ENCODE measurements at places on chromosomes 11 and 22. TPM values are rescaled to one million over a fixed set of nuclear protein-coding genes. Genes with fewer than 3 reads are reported as not detected.

GAL gene
- 0.52 TPM for total RNA-seq

LRP4 gene
- total RNA-seq, result 9.1 TPM

THAP12 gene
- total RNA-seq, result 37.7 TPM

FOLR2 gene
- 16.2 TPM for total RNA-seq

P2RY2 gene
- 3.1 TPM for total RNA-seq

ADM gene
- total RNA-seq, result 52.2 TPM

NRIP3 gene
- 3.1 TPM for total RNA-seq

SLC35F2 gene
- 7.4 TPM for total RNA-seq

SLC25A45 gene
- 6.1 TPM for total RNA-seq

OR52N5 gene
- total RNA-seq, result not detected

HBG1 gene
- not detected for total RNA-seq

OR9I1 gene
- total RNA-seq, result not detected

DNA sequence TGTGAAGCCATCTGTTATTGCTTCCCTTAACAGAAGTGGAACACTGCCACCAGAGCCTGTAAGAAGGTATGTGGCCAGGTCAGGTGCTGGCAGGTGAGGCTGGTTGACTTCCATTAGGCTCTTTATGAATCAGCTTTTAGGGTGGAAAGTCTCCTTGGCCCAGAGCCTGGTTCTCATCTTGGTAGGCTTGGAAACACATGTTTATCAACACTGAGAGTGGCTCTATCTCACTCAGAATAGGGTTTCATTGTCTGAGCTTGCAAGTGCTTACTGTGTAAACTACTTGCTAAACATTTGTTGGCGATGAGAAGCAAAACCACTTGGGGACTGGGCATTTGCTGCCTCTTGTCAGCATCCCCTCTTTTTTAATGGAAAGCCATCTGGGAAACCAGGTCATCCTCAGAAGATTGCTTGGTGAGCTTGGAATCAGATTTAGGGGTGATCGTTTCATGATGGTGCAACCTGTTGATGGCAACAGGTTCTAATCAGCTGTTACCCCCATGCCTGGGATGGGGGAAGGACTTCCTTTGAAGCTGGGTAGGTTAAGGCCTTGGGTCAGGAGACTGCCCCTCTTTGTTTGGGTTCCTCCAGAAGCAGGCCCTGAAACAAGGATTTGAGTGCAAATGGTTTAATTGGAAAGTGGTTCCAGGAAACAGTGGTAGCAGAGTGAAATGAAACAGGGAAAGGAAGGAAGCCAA is 75.0 kb upstream of the AMPD3 start:
- no peak for DNase-seq

DNA sequence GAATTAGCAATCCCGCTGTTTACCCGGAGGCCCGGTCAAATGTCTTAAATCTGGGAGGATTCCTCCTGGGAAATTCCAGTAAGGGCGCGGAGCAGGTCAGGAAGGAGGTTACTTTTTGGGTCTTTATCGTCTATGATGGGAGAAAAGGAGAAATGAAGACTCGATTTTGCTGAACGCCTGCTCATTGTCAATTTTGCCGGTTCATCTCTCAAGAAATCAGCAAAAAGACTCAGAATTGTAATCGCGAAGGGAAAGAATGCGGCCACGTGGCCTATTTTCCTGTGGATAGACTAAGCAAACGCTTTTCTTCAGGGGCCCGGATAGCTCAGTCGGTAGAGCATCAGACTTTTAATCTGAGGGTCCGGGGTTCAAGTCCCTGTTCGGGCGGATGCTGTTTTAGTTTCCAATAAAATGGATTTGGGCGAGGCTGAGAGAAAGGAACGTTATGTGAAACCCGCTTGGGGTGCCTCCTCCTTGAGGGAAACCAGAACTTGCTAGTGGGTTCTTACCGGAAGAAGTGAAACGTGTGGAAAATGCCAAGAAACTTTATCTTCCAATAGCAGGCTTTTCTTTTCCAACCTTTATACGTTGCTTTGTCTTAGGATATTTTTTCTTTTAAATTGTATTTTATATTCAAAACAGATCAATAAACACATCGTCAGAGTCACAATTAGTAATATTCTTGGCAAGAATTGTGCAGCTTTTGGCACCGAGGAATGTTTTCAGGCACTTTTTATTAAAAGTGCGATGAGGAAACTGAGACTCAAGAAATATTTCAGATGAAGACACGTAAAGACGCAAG is 45.0 kb downstream of the OR4D9 start:
- no peak for DNase-seq

DNA sequence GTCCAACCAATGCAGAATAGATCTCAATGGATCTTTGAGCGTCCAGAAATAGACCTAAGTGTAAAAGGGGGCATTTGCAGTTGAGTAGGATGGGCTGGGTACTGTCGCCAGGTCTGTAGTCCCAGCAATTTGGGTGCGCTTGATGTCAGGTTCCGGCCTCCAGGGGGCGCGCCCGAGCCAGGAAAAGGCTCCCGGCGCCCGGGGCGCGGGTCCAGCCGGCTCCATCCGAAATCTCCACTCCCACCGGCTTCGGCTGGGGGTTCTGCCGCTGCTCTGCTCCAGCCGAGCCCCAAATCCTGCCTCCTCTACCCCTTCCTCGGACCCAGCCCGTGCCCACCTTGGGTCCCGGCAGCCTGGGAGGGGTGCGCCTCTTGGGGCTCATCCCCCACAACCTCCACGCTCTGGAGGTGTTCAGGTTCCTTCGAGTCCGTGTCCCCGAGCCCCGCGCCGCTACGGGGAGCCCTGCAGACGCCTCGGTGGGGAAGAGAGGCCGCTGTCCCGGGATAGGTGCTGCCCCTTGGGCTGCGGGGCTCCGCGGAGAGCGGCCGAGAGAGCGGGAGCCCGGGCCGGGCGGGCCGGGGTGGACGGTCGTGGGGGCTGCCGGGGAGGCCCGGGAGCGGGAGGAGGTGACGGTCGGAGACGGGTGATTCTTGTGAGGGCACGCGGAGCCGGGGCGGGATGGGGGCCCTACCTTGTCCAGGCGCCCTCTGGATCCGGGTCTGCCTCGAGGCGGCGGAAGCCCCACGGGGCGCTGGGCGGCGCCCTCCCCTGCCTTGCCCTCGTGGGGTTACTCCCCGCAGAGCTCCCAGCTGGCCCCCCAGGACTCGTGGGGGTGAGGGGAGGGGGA is 13.0 kb upstream of the CYB5R3 start:
- peak; percentile 95 for DNase-seq

DNA sequence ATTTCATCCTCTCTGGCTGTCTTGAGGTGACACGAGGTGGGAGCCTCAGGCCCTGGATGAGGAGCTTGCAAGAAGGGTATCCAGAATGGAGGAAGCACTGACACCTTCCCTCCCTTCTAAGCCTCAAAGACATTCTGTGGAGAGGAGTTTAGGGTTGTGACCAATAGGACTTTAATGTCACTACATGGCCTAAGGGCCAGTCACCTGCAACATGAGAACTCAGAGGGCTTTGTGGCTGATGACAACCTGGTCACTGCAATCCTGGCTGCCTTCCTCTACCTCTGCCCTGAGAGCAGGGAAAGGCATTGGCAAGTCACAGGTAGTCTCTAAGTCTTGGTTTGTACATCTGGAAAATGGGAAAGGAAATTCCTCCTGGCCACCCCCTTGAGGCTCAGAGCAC is 33.7 kb downstream of the PISD start:
- no peak for DNase-seq

DNA sequence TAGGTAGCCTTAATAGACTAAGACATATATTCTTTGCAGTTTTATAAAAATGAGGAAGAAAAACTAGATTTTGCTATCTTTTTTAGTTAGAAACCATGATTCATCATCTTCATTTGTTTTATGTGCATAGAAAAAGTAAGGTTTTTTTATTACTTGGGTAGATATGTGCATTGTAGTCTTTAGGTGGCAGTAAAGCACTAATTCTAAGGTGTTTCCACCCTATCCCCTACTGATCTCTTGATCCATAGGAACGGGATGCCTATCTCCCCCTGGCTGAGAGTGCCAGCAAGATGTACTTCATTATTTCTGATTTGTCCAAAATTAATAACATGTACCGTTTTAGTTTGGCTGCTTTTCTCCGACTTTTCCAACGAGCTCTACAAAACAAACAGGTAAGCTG is 148.1 kb downstream of the DYNC2H1 start:
- DNase-seq, result no peak

GRCh38 chr11:8282631-8283030 is 19.0 kb upstream of the LMO1 start:
- DNase-seq, result no peak

- DNase-seq, result no peak
Observed at GRCh38 chr11:72338266-72338665, 94.3 kb upstream of the PHOX2A start.

GRCh38 chr11:30002157-30002785 is 14.6 kb downstream of the KCNA4 start:
- no peak for DNase-seq

DNA sequence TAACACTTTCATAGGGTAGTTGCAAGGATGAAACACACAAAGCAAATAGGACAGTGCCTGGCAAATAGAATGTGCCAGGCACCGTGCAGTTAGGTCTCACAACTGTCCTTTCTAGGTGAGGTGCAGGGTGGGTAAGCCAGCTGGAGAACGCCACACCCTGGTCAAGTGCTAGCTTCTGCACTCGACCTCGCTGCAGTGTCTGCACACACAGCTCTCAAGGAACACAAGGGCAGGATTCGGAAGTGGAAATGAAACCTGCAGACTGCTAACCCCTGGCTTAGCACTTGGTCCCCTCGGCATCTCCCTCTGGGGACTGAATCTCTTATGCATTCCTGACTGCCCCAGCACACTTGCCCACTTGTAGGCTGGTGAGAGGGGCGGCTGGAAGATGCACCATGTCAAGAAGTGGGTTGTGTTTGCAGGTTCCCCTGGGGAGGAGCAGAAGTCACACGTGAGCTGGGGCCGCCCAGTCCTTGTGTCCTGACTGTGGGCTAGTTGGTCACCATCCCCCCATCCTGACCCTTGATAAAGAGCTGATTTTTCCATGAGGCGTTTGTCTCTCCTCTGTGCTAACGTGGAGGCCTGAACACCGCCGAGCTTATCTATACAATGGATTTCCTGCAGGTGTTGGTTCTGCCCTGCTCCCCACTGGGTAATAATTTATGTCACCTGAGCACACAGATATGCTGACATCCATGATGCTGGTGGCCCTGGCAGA is 89.0 kb downstream of the MICAL2 start:
- no peak for DNase-seq

DNA sequence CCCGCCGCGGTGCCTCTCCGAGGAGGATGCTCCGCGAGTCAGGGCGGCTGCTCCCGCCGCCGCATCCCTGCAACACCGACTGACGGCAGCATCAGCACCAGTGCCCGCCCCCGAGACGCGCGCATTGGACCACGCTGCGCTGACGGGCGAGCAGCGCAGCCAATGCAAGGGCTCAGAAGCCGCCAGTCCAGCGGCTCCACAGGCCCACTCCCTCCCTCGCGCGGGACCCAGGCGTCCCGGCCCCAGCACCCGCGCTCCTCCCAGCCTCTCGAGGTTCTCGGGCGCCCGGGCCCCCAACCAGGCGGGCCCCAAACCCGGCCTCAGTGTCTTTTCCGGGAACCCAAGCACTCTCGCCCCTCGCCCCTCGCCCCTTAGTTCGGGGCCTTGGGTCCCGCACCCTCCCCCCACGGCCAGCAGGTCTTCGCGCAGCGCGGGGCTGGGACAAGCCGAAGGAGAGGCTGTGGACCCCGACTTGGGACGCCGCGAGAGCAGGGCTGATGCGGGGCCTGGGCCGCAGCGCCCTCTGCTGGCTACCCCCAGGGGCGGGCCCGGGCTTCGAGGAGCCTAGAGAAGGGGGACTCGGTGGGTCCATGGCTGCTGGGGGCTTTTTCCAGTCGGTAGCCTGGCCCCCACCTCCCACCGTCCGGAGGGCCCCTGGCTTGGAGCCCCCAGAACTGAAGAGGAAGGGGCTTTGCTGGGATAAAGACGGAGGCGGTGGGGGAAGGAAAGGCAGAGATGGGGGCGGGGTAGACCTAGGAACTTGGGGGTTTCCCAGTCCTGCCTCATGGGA is at the start of gene NRXN2:
NRXN2 (minus strand) TSS at position 81 of the 790 bp plus-strand sequence. CDS start 9,498 bp downstream, outside the sequence.
- peak; percentile 95 for DNase-seq

GRCh38 chr22:39592081-39593065 is 21.8 kb downstream of the CACNA1I start:
- no peak for DNase-seq

GRCh38 chr11:69365558-69365957 is 71.6 kb downstream of the MYEOV start:
- no peak for DNase-seq

- DNase-seq, result no peak
Observed at GRCh38 chr11:66291706-66292542, at the start of gene TMEM151A. TSS of gene TMEM151A (plus strand) at chr11:66291894. CDS start at chr11:66292014, 120 bp downstream.

- no peak for DNase-seq
Observed at GRCh38 chr22:38611559-38611958, 41.6 kb upstream of the DMC1 start.

DNA sequence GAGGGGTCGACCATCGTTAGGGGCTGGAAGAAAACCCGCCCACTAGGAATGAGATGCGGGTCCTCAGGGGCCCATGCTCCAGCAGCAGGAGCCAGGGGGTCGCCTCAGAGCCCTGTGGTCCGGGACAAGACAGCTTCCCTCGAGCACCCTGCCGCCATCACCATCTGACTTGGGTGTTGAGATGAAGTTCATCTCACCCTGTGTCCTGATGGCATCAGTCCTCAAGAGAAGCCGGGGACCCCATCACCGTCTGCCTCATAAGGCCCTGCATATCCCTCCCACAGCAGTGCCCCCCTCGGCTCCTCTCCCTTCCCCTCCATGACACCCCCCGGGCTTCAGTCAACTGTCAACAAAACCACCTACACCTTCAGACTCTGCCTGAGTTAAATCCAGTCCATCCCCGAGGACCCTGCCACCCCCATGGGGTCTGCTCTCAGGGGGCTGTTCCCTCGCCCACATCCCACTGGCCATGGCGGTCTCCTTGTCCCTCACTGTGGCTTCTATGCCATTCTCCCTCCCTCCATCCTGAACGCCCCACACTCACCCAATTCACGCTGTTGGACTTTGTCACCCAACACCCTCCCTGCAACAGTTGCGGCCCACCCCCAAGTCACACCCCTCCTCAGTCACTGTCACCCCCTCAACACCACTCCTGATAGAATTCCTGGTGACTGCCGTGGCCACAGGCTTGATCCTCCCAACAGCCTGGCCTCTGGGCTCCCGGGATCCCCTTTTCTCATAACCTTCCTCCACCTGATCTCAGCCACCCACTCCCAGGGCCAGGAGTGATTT is 87.7 kb upstream of the RTL6 start:
- peak; percentile 69 for DNase-seq

DNA sequence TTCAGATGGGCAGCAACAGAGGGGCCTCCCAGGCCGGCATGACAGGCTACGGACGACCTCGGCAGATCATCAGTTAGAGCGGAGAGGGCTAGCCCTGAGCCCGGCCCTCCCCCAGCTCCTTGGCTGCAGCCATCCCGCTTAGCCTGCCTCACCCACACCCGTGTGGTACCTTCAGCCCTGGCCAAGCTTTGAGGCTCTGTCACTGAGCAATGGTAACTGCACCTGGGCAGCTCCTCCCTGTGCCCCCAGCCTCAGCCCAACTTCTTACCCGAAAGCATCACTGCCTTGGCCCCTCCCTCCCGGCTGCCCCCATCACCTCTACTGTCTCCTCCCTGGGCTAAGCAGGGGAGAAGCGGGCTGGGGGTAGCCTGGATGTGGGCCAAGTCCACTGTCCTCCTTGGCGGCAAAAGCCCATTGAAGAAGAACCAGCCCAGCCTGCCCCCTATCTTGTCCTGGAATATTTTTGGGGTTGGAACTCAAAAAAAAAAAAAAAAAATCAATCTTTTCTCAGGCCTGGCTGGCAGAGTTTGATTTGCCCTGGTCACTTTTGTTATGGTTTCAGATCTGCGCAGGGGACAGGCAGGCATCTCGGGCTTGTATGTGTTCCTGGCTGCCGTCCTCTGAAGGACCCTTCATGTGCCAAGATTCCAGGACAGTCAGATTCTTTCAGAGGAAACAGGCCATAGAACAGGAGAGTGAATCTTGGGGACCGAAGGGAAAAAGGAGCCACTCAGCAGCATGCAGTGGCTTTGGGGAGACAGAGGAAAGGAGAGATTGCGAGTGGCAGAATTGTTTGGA is 5.3 kb downstream of the TAGLN start:
- no peak for DNase-seq

All from posterior vena cava (tissue), 2 donors.